ENCODE measurements at places on chromosomes 2 and 18. TPM values are rescaled to one million over a fixed set of nuclear protein-coding genes. Genes with fewer than 3 reads are reported as not detected.

KCNIP3 gene
- 4.6 TPM for total RNA-seq

ABHD1 gene
- total RNA-seq, result not detected

C2orf81 gene
- total RNA-seq, result 2.8 TPM

CLEC4F gene
- not detected for total RNA-seq

DNAH6 gene
- total RNA-seq, result 0.29 TPM

TMEM169 gene
- total RNA-seq, result 1.1 TPM

ST6GAL2 gene
- total RNA-seq, result 0.58 TPM

PDE1A gene
- total RNA-seq, result 11.2 TPM

POLR1B gene
- 9.2 TPM for total RNA-seq

SMAD2 gene
- total RNA-seq, result 93.4 TPM

IL36B gene
- not detected for total RNA-seq

ATL2 gene
- 41.5 TPM for total RNA-seq

HOXD1 gene
- total RNA-seq, result not detected

TTN gene
- total RNA-seq, result under 0.01 TPM

EML6 gene
- total RNA-seq, result 0.35 TPM
